Activated CD8-positive, alpha-beta memory T cell treated with anti-CD3 and anti-CD28 coated beads, Interleukin-2, amount 10 ng/mL, durations not matched to agents 7 days and 5 days (primary cell): ENCODE measurements at places on chromosomes 2 and 18. TPM values are rescaled to one million over a fixed set of nuclear protein-coding genes. Genes with fewer than 3 reads are reported as not detected.
A peak's percentile ranks its signal among the peaks of the same experiment; 100 is the strongest.

- DNase-seq = no peak
- no peaks in the 10 kb centered on the region for H3K4me1 ChIP-seq
Observed at GRCh38 chr2:16578081-16578480, 87.6 kb downstream of the CYRIA start.

- H3K36me3 ChIP-seq = no peaks in the 10 kb centered on the region
- H3K4me1 ChIP-seq = peaks cover 10% of the 10 kb centered on the region
- no peak for DNase-seq
- peak overlapping the region; percentile 24 for H3K27ac ChIP-seq
Observed at GRCh38 chr2:153476816-153477635, 1.5 kb downstream of the RPRM start.

- H3K4me1 ChIP-seq = peaks cover 11% of the 10 kb centered on the region
- peaks cover 4% of the 10 kb centered on the region for H3K36me3 ChIP-seq
- H3K27me3 ChIP-seq = peaks cover 16% of the 10 kb centered on the region
Observed at GRCh38 chr2:101569886-101570520, 95.1 kb upstream of the RFX8 start.

- no peak overlapping the region for H3K27ac ChIP-seq
- peaks cover 20% of the 10 kb centered on the region for H3K27me3 ChIP-seq
- DNase-seq = no peak
- peaks cover 11% of the 10 kb centered on the region for H3K36me3 ChIP-seq
- H3K4me3 ChIP-seq = no peak overlapping the region
Observed at GRCh38 chr2:231521443-231521842, 8.8 kb downstream of the NMUR1 start.

GRCh38 chr2:182642328-182642727 lies 73.7 kb upstream of the DNAJC10 start:
- no peak overlapping the region for H3K4me3 ChIP-seq
- peak; percentile 55 for DNase-seq
- H3K27me3 ChIP-seq = peaks cover 5% of the 10 kb centered on the region
- no peak overlapping the region for H3K27ac ChIP-seq

DNA sequence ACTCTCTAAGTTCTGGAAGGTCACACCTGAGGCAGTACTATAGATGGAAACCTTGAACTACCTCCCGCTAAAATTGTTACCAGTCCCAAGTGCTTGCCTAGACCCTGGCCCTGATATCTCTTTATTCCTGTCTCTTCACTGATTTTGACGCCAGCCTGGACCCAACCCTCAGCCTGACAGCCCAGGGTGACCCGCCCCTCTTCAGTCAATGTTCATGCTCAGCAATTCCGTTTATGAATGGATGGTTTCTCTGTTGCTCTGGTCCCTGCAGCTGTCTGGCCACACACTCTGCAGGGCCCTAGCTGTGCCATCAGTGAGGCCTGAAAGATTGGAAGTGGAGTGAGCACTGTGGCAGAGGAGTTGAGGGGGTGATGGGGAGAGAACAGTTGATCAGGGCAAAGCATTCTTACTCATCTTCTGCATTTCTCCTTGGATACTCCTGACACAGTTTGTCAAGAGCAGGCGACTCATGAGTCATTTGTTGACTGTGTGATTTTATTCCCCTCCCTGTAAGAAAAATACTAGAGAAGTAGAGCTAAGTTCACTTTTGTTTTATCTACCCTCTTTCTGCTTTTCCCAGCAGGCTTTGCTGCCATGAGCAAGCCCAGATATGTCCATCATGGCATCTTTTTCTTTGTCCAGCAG lies 46.0 kb downstream of the NPAS2 start:
- H3K4me1 ChIP-seq = no peaks in the 10 kb centered on the region
- no peaks in the 10 kb centered on the region for H3K27me3 ChIP-seq
- no peak overlapping the region for H3K4me3 ChIP-seq
- DNase-seq = no peak
- H3K27ac ChIP-seq = no peak overlapping the region

- no peak for DNase-seq
- H3K36me3 ChIP-seq = peaks cover 11% of the 10 kb centered on the region
Observed at GRCh38 chr2:97664636-97664970, 759 bp upstream of the ACTR1B start.

- no peak overlapping the region for H3K4me3 ChIP-seq
- no peak overlapping the region for H3K27ac ChIP-seq
- H3K4me1 ChIP-seq = peaks cover 5% of the 10 kb centered on the region
- DNase-seq = no peak
- H3K36me3 ChIP-seq = peaks cover 9% of the 10 kb centered on the region
Observed at GRCh38 chr2:68637047-68637446, 6.3 kb upstream of the PROKR1 start.

GRCh38 chr2:54558188-54559005 lies 102.3 kb downstream of the SPTBN1 start:
- H3K27ac ChIP-seq = peak overlapping the region; percentile 86
- peaks cover 46% of the 10 kb centered on the region for H3K4me1 ChIP-seq
- peaks cover 16% of the 10 kb centered on the region for H3K36me3 ChIP-seq
- H3K4me3 ChIP-seq = peak overlapping the region; percentile 90
- peak; percentile 81 for DNase-seq

DNA sequence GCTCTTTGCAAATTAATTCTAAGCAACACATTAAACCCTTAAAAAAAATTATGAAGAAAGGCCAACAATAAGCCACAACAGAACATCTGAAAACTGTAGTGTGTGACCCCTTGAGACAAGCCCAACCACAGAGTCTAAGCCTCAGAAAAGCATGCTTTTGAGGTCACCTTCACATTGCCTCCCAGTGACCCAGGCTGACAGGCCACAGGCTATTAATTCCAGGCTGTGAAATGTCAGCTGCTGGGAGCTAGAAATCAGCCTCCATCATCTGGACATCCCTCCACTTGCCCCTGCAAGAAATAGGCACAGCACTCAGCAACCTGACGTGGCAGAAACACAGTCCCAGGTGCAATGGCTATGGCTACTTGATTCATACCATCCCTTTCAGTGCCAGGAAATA lies 179.4 kb upstream of the ZFP36L2 start:
- no peak overlapping the region for H3K4me3 ChIP-seq
- H3K27ac ChIP-seq = no peak overlapping the region
- no peak for DNase-seq
- H3K4me1 ChIP-seq = peaks cover 11% of the 10 kb centered on the region
- H3K36me3 ChIP-seq = no peaks in the 10 kb centered on the region

DNA sequence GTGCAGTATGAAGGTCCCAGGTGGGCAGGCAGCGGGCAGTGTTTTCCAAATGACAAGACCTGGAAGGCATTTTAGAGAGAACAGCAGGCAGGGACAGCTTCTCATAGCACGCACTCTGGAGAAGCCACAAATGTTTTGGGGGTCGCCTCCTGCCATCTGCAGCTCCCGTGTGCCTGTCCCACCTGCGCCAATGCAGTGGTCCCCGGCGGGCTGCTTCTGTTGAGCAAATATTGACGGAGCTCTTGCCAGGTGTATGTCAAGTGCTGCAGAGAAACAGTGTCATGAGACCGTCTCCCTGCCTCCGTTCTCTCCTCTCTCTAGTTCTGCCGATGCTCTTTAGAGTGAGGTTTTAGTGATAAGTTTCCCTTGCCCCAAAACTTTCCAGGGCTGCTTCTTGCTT lies 174.8 kb downstream of the LDLRAD4 start:
- no peaks in the 10 kb centered on the region for H3K4me1 ChIP-seq
- H3K27ac ChIP-seq = no peak overlapping the region
- H3K36me3 ChIP-seq = no peaks in the 10 kb centered on the region
- H3K27me3 ChIP-seq = no peaks in the 10 kb centered on the region

DNA sequence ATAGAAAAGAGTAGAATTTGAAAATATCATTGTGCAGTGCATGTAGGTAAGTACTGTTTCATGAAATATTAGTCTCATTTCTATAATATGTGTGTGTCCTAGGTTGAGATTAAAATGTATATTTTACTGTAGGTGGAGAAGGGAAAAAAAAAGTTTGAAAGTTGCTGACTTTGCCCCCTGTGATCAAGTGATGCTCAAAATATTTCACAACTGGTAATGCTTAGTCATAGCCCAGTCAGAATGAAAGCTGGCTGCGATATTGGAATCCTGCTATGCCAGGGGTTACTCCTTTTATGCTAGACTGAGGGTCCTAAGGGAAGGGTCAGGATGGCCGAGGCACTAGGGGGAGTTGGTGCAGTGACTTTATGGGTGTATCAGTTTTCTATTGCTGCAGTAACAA lies 19.5 kb upstream of the CFAP36 start:
- H3K27ac ChIP-seq = no peak overlapping the region
- no peak for DNase-seq
- H3K4me1 ChIP-seq = peaks cover 1% of the 10 kb centered on the region
- H3K36me3 ChIP-seq = no peaks in the 10 kb centered on the region

- peaks cover 17% of the 10 kb centered on the region for H3K4me1 ChIP-seq
- H3K36me3 ChIP-seq = no peaks in the 10 kb centered on the region
- H3K4me3 ChIP-seq = no peak overlapping the region
- H3K27me3 ChIP-seq = peaks cover 22% of the 10 kb centered on the region
- no peak for DNase-seq
Observed at GRCh38 chr2:145751629-145752028, 1231.7 kb upstream of the ZEB2 start.

ATP8B1 gene
- total RNA-seq = 0.26 TPM

GCKR gene
- total RNA-seq = not detected

TRIM54 gene
- total RNA-seq = 0.28 TPM

HES6 gene
- total RNA-seq = 3.0 TPM

RAB27B gene
- total RNA-seq = 3.5 TPM

OSR1 gene
- not detected for total RNA-seq

ABHD1 gene
- total RNA-seq = 0.21 TPM
